ENCODE measurements at places on chromosomes 1 and 21.

DNA sequence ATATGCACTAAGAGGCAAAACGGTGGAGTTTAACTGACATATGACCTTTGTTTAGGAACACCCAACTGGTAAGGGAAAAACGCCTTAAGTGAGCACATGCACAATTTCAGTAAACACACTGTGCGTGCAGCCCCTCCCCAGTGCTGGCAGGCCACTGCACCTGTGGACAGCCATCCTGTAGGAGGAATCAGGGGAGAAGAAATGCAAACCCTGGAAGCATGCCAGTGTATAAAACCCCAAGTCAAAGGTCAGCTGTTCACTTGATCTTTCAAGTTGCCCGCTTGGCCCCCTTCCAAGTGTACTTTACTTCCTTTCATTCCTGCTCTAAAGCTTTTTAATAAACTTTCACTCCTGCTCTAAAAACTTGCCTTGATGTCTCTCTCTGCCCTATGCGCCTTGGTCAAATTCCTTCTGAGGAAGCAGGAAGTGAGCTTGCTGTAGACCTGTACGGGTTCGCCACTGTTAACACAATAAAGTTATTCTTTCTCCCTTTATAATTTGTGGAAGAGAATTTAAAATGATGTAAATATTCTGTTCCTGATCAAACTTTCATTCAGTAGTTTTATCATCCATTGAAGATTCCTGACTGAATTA, 31.8 kb downstream of the USP25 start:
- no peak for DNase-seq

DNA sequence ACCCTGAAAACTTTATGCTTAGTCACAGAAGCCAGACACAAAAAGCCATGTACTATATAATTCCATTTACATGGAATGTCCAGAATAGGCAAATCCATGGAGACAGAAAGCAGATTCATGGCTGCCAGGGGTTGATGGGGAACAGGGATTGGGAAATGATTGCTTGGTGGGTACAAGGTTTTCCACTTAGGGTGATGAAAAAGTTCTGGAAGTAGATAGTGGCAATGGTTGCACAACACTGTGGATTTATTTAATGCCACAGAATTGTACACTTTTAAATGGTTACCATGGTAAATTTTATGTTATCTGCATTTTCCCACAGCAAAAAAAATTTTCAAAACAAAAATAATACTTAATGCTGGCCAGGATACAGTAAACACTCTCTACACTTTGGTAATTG, 40.6 kb downstream of the ENAH start:
- peak; percentile 59 for DNase-seq

GRCh38 chr1:34842952-34843371, 16.6 kb downstream of the SMIM12 start:
- DNase-seq: no peak

- DNase-seq: no peak
Observed at GRCh38 chr1:30184393-30185141, 538.8 kb downstream of the MATN1 start.

GRCh38 chr1:89347296-89347695, 16.6 kb upstream of the GBP6 start:
- DNase-seq: no peak

DNA sequence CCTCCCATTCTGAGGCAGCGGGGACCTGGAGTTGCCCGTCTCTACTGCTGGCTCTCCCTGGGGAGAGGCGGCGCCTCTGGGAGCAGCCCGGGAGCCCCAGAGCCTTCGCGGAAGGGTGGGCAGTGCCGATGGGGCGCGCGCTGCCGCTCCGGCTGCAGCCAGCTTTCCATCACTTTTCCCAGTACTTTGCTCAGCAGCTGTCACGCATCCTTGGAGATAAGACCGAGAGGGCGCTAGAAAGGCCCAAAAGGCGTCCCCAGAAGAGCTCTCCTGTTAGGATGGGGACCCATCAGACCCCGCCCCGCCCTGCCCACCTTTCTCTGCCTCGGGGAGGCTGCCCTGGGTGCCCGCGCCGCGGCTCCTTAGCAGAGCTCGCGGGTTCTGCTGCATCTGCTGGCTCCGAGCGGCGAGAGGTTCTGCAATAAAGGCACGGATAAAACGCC, 534 bp downstream of the KCNH1 start:
- DNase-seq: peak; percentile 5

DNA sequence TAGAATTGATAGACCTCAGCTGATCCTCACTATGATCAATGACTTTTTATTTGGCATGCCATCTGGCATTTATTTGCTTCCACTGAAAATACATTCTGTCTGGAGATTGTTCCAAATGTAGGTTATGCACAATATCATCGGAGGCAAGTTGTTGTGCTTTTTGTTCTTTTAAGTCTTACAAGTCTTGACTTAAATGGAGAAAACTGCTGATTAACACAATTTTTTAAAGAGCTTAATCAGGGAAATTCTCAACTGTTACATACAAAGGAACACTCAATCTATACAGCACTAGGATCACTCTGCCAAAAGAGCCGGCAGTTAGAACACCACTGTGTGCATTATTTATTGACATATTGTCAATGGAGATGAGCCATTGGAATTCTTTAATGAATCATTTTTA, 19.2 kb downstream of the CYYR1 start:
- no peak for DNase-seq
